ENCODE measurements at places on chromosomes 11 and 22.

GRCh38 chr11:47124675-47125074 lies 52.0 kb downstream of the ARFGAP2 start:
- DNase-seq, result no peak
- H3K27me3 ChIP-seq, result no peaks in the 10 kb centered on the region
- H3K4me3 ChIP-seq, result no peak overlapping the region

- H3K27me3 ChIP-seq, result no peaks in the 10 kb centered on the region
- no peak overlapping the region for H3K27ac ChIP-seq
- H3K36me3 ChIP-seq, result no peaks in the 10 kb centered on the region
- DNase-seq, result peak; percentile 64
Measured at GRCh38 chr11:36478700-36479329, 31.3 kb downstream of the TRAF6 start.

- H3K4me1 ChIP-seq, result peaks cover 7% of the 10 kb centered on the region
- no peaks in the 10 kb centered on the region for H3K27me3 ChIP-seq
- no peak overlapping the region for H3K4me3 ChIP-seq
- no peak overlapping the region for H3K27ac ChIP-seq
- no peaks in the 10 kb centered on the region for H3K36me3 ChIP-seq
Measured at GRCh38 chr22:47780281-47780875, 1017.9 kb downstream of the TBC1D22A start.

GRCh38 chr22:20268279-20269012 lies at the start of gene RTN4R:
Gene RTN4R (minus strand): TSS chr22:20268318. CDS start chr22:20268092, 226 bp downstream.
- H3K4me1 ChIP-seq, result no peaks in the 10 kb centered on the region
- H3K4me3 ChIP-seq, result peak within 1 kb of the TSS; percentile 34
- H3K27ac ChIP-seq, result peak within 1 kb of the TSS; percentile 19
- peak; percentile 59 for DNase-seq
- H3K27me3 ChIP-seq, result no peaks in the 10 kb centered on the region

GRCh38 chr11:10017911-10018310 lies 276.1 kb downstream of the SBF2 start:
- no peaks in the 10 kb centered on the region for H3K27me3 ChIP-seq
- no peak for DNase-seq
- no peak overlapping the region for H3K27ac ChIP-seq
- no peaks in the 10 kb centered on the region for H3K4me1 ChIP-seq

DNA sequence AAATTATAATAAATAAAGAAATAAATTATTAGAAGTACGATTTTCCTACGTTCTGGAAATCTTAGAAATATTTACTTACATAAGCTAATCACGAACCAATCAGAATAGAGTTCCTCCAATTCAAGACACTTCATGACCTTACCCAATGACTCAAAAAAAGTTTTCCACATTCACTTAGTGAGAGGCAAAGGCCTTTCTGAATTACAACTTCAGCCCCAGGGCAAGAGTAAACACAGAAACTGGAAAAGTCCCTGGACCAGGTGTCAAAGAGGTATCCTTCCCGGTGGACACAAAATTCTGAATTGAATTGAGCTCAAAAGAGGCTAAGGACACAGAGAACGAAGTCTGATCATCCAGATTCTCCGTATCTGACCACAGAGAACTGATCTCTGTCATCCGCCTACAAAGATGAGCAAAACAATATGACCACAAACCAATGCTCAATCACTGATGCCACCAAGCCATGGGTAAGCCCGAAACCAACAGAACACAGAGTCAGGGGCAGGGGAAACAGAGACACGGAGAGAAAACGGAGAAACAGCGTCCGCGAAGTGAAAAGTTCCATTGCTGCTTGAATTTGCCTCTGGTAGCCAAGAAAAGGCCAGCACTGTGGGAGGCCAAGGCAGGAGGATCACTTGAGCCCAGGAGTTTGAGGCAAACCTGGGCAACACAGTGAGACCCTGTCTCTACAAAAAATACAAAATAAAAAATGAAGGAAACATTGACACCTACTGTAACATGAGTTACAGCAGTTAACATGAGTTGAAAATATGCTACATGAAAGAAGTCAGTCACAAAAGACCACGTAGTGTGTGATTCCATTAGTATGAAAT lies 6.8 kb downstream of the BID start:
- no peak for DNase-seq
- no peaks in the 10 kb centered on the region for H3K36me3 ChIP-seq
- H3K4me1 ChIP-seq, result no peaks in the 10 kb centered on the region
- no peaks in the 10 kb centered on the region for H3K27me3 ChIP-seq
